ENCODE measurements at places on chromosomes 1 and 21.

GRCh38 chr1:171424494-171424893 lies 60.8 kb upstream of the PRRC2C start:
- no peak for DNase-seq

GRCh38 chr1:24022581-24023361 lies 42.6 kb upstream of the SRSF10 start:
- no peak for DNase-seq

DNA sequence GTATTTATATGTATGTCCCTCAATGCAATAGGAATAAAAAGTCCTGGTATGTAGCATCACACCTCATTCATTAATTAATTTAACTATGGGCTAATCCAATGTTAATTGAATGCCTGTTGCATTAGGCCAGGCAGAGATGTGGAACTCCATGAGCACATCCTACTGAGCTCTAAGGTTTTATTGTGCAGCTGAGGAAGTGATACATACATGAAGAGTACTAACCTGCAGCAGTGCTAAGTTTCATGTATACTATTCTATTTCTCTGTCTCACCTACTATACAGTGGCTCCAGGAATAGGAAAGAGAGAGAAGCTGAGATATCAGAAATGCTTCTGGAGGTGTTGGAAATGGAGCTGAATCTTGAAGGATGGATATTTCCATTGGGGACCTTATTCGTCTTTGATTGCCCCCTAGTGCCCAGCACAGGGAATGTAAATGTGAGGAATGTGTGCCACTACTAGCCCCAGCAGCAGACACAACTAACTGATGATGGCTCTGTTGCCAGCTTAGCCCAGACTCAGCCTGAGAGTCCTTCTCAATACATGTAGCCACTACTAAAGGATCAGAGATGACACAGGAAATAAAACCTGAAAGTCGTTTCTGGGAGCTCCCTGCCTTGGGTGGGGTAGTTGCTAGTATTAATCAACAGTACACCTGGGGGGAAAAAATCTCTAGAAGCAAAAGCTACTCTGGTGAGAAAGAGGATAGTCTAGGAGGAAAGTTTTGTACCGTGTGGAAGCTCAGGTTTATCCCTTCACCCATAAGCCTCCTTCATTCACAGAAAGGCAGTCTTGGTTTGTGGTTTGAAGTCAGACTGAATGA lies 173.3 kb upstream of the FOXD3 start:
- DNase-seq = no peak

DNA sequence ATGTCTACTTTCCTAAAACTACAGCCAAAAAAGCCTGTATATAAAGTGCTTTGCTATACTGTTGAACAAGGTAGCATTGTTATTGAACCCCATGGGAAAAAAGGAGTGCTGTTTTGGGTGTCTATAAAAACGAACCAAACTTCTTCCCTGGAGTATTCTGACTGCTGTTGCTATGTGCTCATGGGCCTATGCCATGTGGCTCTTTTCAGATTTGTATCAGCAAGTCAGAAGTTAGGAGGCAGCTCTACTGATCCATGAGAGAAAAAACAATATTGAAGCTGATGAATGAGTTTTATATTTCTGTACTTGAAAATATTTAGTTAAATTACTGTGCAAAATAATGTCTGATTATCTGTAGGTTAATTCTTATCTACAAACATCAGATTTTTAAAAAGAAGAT lies 66.5 kb downstream of the ADGRL2 start:
- no peak for DNase-seq

DNA sequence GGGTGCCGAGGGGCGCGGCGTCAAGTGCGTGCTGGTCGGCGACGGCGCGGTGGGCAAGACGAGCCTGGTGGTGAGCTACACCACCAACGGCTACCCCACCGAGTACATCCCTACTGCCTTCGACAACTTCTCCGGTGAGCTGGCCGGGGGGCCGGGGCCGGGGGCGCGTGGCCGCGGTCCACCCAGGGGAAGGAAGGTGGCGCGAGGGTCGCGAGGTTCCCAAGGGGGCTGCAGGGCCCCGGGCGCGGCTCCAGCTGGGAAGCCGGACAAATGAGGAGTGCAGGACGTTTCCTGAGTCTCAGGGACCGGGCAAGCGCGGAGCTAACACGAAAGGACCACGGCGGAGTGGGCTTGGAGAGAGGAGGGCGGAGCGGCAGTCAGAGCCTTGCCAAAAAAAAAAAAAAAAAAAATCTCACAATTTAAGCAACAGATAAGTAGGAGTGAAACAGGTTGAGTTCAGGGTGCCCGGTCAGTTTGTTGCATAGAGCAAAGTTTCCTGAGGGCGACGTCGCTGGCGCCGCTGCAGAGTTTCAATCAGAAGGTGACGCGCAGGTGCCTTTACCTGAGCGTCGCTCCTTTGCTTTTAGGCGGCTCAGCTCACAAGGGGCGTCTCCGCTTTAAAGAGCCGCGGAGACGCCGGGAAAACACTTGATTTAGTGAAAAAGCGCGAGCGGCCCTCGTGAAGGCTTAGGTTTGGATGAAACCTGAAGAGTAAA lies 750 bp downstream of the RHOU start:
- peak; percentile 62 for DNase-seq

- DNase-seq = no peak
Measured at GRCh38 chr21:42608446-42608845, 45.0 kb upstream of the PDE9A start.

- DNase-seq = no peak
Measured at GRCh38 chr1:185401019-185401418, 84.0 kb upstream of the IVNS1ABP start.

GRCh38 chr1:48258106-48258505 lies 35.6 kb downstream of the SLC5A9 start:
- DNase-seq = no peak

- DNase-seq = no peak
Measured at GRCh38 chr1:8077602-8078001, 51.5 kb upstream of the ERRFI1 start.
